ENCODE measurements at places on chromosomes 13 and 19.

DNA sequence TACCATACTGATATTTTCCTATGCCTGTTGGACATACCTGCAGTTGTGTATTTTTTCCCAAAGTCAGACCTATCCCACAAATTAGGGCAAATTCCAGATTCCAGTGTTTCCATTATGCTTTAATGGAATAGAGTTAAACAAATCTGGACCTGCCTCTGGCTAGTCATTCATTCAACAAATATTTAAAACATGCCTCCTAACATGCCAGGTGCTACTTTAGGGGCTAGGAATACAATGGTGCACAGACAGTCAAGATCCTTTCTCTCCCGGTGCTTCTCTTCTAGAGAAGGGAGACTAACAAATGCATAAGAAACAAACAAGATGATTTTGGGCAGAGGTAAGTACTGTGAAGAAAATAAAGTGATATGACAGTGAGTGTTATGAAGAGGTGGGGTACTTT lies 7.5 kb upstream of the WDFY2 start:
- DNase-seq, result no peak

- DNase-seq, result peak; percentile 37
These were observed 516.2 kb downstream of the MYO16 start for GRCh38 chr13:109145631-109146030.

GRCh38 chr19:37975071-37975470 lies 68.1 kb downstream of the SIPA1L3 start:
- DNase-seq, result no peak

GRCh38 chr19:55526216-55527196 lies 10.4 kb downstream of the SBK2 start:
- DNase-seq, result no peak

- no peak for DNase-seq
These were observed 6.1 kb downstream of the CRB3 start for GRCh38 chr19:6470173-6470572.

GRCh38 chr13:100552755-100553154 lies 35.8 kb downstream of the GGACT start:
- DNase-seq, result no peak

GRCh38 chr19:2270157-2270422 lies 11.9 kb downstream of the PEAK3 start:
- peak; percentile 18 for DNase-seq

DNA sequence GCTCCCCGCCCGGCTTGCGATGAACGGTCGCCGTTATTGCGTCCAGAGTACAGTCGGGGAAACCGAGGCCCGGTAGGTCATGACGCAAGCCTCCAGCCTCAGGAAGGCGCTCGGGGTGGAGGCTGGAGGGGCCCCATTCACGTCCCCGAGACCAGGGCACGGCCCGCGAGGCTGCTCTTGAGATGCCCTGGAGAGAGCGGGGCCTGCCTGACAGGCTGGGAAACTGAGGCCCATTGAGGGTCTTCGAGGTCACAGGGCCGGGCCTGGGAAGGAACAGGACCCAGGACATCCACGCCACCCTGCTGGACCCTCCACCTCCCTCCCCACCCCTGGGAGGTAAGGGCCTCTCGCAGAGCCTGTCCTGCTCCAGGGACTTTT lies 367 bp downstream of the NDUFS7 start:
- DNase-seq, result no peak

GRCh38 chr19:8575467-8575997 lies 1.7 kb downstream of the MYO1F start:
- no peak for DNase-seq

GRCh38 chr13:44331446-44331845 lies 42.2 kb upstream of the SERP2 start:
- no peak for DNase-seq

DNA sequence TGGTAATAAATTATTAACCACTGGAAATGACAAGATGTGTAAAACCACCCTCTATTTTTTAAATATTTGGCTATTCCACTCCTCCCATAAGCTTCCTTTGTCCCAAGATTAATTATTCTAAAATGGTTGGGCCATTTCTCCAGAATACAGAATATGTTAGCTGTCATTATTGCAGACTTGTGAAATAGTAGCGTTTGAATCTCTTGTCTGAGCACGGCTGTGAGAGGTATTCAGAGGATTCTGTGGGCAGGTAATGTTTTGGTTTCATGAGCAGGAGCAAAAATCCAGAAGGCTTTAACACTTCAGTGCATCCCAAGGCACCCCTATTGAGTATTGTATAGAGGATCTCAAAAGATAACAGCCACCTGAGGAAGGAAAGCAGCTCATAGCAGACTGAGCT lies 256.0 kb downstream of the UQCRFS1 start:
- DNase-seq, result no peak

DNA sequence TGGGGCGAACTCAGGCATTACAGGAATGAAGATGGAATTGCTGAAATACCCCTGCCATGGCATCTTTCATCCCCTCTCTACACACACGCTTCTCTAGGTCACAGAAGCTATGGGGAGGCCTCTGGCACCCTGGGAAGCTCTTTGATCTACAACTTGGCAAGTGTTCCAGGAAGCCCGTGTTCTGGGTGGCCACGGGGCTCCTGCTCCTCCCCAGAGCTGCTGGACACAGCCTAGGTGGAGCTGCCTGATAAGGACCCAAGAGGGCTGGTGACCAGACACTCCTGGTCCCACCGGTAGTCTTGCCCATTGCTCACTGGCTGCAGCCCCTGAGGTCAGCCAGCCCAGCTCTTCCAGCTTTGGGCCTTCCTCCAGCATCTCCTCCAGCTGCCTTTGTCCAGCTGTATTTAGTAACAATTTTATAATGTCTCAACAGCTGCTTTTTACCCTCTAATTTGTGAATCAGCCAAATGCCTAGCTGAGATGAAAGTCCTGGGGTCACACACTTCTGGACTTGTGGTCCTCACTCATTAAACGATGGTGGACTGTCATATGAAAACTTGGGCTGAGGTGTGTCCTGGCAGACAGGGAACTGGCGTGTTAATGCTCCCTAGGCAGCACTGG lies 72.8 kb upstream of the SPATA13 start:
- no peak for DNase-seq

DNA sequence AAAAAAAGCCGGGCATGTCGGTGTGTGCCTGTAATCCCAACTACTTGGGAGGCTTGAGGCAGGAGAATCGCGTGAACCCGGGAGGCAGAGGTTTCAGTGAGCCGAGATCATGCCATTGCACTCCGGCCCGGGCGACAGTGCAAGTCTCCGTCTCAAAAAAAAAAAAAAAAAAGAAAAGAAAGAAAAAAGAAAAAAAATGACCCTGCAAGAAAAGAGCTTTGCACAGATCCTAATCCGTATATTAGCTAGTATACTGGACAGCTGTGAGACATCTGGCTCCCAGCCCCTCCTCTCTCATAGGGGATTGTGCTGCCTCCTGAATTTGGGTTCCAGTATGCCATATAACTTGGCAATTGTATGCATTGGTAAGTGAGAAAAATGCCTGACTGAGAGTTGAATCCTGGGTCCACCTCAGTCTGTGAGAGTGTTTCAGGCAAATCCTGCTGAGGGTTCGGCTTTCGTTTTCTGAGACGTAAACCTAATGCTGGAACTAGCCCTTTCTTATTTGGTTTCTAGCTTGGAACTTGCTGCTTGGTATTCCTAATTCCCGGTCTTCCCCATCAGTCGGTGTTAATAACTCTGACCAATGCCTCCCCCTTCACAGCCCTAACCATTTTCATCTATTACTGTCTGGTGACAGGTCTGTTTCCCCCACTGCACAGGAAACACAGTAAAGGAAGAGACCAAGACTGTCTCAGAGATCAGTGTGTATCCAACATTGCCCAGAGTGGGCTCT lies 1.3 kb upstream of the AKT2 start:
- DNase-seq, result no peak

DNA sequence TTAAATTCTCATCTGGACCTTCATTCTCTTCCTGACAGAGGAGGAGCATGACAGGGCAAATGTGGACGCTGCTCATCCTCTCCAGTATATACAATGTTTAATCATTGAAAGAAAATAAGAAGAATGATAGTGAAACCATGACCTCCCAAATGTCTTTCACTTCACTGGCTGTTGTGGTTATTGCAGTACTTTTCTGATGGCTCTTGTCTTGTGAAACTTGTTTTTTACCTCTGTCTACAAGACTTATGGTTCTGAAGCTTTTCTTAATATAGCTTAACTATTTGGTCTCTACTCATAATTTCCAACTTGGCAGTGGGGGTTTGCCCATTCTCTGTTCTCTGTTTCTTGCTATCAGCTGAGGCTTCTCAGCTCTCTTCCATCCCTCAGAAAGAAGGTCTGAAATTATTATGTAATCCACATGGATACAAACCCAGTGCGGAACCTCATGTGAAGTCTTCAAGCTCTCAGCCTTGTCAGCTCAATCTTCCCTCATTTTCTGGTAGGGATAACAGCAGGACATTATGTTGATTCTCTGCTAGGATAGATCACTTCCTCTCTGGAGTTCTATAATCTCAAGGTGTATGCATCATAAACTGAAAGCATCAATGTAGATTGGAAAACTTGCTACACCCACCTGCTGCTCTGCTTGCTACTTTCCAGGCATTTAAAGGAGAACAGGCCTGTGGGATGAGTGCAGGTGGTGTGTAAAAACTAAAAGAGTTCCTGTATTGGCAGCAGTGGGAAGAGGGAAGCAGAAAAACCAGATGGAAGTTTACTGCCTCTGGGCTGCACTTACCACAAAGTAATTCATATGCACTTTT lies 250.3 kb upstream of the HTR2A start:
- DNase-seq, result no peak

DNA sequence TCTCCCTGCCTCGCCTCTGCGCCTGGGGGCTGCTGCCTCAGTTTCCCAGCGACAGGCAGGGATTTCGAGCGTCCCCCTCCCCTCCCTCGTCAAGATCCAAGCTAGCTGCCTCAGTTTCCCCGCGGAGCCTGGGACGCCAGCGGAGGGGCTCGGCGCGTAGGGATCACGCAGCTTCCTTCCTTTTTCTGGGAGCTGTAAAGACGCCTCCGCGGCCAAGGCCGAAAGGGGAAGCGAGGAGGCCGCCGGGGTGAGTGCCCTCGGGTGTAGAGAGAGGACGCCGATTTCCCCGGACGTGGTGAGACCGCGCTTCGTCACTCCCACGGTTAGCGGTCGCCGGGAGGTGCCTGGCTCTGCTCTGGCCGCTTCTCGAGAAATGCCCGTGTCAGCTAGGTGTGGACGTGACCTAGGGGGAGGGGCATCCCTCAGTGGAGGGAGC lies 722 bp upstream of the ICAM1 start:
- DNase-seq, result no peak

- no peak for DNase-seq
These were observed 177.3 kb upstream of the SGCG start for GRCh38 chr13:23003446-23003845.

DNA sequence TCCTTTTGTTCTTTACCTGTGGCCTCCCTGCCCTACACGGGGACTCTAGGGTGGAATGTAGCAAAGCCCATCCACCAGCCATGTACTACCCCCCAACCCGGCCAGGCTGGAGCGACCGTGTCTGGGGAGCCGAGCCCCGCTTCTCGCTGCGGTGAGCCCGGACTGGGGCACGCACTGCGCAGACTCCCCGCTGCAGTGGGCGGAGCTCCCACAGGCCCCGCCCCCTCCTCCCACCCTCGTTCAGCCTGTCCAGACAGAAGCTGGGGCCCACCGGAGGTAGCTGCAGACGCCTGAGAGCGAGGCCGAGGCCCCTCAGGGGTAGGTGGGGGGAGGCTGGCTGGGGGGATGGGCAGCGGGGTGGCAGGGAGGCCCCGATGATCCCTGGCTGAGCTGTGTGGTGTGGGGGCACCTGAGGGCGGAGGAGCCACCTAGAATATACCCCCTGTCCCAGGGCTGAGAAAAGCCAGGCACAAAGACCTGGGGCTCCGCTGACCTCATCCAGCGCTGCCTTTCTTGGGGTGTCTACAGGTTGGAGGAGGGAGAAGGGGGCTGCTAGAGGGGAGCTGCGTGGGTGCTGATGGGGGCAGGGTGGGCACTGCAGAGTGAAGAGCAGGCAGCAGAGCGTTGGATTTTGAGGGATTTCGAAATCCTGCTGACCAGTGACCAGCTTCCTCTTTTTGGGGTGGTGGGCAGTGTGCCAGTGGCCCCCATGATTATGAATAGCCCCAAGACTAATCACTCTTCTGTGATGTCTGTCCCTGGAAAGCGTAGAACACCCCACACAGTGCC lies 17.3 kb downstream of the PLD3 start:
- DNase-seq, result no peak

DNA sequence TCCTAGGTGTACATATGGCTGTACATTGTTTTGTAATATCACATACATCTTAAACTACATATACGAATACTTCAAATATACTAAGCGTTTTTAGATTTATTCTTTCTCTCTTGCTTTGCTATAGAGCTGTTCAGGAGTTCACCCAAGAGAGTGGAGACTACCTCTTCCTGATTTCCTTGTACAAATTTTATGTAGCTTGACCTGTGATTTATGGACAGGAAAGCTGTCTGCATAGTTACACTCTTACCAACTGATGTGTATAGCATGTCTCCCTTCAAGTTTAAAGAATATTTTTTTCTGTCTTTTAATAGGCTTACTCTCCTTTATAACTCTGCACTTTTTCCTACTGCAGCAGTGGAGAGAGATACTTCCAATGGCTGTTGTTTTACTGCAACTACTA lies 428.7 kb downstream of the NDFIP2 start:
- no peak for DNase-seq

- no peak for DNase-seq
These were observed 68.9 kb downstream of the SHISA2 start for GRCh38 chr13:25982907-25983306.

DNA sequence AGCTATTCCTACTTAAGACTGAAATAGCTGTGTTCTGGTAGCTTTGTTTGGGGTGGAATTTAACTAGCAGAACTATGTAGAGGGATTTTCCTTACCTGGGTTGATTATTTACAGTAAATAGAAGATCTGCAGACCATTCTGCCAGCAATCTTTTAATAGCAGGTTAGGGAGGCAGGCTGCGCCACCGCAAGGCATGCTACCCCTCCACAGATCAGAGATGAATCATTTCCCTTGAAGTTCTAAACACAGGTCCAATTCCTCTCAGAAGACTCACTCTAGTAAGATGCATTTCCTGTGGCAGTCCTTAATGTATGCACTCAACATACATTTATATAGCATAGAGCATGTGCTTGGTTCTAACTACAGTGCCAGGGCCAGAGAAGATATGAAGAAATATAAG lies 109.0 kb downstream of the TNFRSF19 start:
- DNase-seq, result no peak

DNA sequence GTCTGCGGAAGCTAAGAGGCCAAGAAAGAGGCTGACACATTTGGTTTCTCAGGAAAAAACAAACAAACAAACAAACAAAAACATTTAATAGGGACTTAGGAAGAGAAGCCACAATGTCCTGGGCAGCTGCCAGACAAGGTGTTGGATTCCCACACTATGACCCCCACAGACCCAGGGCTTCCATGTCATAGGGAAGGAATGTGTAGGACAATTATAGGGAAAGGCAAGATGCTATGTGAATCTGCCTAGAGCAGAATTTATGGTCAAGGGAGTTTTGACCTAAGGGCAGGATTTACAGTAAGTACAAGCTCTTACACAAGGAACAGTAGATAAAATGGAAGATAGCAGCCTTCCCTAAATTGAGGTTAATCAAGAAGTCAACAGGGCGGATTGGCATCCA lies 9.1 kb upstream of the CDADC1 start:
- DNase-seq, result no peak

GRCh38 chr13:99303863-99304521 lies 3.2 kb downstream of the GPR183 start:
- no peak for DNase-seq
